T-helper 2 cell treated with Interferon-gamma antibody and Interleukin-4, amounts not matched to agents 5 μg/mL and 100 μg/mL, for 36 hours (primary cell): ENCODE measurements at places on chromosomes 1 and 21.

- no peak for DNase-seq
These were observed 109.9 kb downstream of the CASZ1 start for GRCh38 chr1:10686404-10687040.

DNA sequence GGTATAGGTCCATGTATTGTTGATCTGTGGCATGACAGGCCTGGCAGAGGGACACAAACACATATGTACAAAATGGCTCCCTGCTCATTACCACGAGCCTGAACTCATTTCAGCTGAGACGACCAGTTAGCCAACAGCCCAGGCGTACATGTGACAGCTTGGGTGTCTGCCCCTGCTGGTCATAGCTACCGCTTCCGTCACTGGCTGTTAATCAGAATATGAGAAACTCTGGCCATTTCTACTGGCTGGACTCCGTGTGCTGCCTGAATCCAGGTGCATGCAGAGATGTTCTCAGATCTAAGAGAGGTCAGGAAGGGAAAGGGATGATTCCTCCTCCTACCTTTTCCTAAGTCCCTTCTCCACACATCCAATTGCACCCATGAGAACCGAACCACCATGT, 144.5 kb downstream of the PBX1 start:
- DNase-seq: no peak

DNA sequence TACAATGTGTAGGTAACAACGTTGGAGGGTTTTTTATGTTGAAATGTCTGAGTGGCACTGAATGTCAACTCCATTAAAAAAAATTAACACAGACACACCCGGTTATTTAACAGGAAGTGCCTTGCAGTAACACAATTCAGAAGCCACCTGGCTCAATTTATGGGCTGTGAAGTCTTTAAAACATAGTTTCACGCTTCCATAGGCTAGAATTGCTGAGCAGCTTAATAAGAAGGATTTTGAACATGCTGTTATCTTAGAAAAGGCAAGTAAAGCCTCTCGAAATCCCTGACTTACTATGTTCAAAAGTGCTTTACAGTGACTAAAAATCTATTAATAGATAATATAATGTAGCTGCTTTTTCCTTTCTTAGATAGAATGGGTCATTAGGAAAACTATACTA, 19.7 kb downstream of the SRSF4 start:
- no peak for DNase-seq

- DNase-seq: no peak
These were observed 102.6 kb downstream of the APP start for GRCh38 chr21:26067836-26068594.

GRCh38 chr1:221699577-221699976, 42.3 kb downstream of the DUSP10 start:
- no peak for DNase-seq

- DNase-seq: no peak
These were observed 684.2 kb downstream of the LTN1 start for GRCh38 chr21:28308516-28308915.

- DNase-seq: no peak
These were observed 23.2 kb upstream of the PRDX6 start for GRCh38 chr1:173453982-173454381.

DNA sequence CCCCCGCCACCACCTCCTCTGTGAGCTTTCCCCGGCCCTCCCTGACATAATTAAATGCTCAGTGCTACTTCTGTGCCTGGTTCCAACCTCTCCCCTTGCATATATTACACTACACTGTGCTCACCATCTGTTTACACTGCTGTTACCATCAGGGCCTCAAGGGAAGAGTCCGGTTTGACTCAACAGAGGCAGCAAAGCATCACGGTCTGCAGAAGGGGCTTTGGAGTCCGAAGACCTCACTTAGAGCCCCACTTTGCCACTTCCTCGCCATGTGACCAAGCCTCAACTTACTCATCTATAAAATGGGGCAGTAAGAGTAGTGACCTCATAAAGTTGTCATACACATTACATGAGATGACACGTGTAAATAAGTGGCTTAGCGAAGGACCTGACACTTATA, 27.4 kb downstream of the KCNN3 start:
- DNase-seq: no peak

DNA sequence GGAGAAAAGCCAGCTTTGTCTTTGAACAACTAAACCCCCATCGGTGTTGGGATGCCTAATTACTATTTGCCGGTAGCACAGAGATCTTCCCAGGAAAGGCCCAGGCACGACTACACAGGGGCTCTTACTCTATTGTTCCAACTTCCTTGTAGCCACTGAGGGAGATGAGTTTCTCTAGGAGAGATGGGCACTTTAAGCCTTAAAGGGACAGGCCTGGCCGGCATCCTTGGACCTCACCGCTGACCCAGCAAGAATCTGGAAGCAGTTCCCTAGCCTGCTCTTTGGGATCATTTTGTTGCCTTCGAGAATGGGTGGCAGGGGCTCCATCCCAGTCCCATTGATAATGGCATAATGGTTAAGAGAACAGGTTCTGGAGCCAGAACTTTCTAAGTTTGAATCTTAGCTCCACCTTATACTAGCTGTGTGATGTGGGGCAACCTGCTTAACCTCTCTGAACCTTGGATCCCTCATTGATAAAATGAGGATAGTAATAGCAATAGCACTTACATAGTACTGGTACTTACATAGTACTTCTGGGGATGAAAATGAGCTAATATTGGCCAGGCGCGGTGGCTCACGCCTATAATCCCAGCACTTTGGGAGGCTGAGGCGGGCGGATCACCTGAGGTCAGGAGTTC, 239.1 kb upstream of the TMEM51 start:
- no peak for DNase-seq

DNA sequence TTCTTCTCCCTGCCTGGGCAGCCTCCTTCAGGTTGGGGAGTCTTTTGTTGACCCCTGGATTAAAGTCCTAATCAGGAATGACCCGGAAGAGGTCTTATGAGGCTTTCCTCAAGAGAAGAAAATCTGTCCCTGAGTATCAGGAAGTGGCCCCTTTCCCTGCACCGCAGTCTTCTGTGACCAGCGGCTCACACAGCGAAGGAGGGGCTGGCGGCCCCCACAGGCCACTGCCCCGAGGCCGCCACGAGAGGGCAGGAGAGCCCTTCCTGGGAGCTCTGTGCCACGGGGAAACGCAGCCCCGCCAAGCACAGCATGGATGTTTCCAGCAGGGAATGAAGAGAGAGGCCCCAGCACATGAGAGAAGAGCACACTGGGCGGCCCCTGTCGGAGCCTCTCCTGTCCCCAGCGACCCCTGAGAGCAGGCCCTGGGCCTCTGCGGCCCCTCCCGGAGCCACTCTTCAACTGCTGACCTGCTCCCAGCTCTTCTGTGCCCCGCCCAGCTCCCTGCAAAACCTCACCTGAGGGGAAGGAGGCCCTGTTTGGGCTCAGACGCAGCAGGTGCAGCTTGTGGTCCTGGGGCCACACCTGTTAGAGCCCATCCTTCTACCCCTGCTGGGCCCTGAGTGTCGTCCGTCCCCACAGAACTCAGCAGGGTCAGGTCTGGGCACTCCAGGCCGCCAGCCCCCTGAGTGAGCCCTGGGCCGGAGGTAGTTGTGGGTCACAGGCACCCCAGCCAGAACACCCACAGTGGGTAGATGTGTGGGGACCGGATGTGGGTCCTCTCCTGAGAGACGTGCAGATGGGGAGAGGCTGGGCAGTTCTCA, 4.9 kb upstream of the POFUT2 start:
- peak; percentile 61 for DNase-seq

GRCh38 chr21:45443595-45444181, 38.7 kb downstream of the COL18A1 start:
- no peak for DNase-seq

DNA sequence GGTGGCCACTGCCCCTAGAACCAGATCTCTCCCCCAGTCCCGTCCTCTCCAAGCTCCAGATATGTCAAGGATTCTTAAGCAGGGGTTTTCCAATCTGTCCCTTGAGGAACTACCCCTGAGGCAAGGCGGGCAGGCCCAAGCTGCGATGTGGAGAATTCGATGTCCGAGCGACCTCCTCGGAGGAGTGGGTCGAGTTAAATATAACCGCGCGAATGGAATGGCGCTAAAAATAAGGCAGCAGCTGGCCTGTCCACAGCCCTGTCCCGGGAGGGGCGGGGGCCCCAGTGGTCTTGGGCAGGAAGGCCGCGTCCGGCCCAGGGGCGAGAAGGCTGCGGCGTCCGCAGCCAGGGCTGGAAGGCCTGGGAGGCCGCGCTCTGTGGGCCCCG, 5.8 kb upstream of the FOXD3 start:
- no peak for DNase-seq

- peak; percentile 62 for DNase-seq
These were observed 8.0 kb upstream of the CAMK2N1 start for GRCh38 chr1:20493839-20494608.

DNA sequence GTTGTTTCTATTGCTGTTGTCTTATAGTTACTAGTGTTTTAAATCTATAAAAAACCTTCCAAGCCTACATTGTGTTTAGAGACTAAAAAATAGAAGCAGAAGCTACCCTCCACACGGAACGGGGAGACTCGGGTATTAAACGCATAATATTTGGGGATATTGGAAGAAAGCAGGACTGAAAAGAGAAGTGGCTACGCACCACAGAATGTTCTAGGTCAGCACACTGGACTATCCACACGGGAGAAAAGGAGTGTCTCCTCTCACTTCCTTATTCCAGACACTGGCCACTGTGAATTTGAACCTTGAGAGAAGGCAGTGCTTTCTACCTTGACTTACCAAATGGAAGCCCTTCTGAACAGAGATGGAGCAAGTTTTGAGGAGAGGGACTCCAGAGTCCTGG, 1.0 kb upstream of the OR10J4 start:
- DNase-seq: no peak

DNA sequence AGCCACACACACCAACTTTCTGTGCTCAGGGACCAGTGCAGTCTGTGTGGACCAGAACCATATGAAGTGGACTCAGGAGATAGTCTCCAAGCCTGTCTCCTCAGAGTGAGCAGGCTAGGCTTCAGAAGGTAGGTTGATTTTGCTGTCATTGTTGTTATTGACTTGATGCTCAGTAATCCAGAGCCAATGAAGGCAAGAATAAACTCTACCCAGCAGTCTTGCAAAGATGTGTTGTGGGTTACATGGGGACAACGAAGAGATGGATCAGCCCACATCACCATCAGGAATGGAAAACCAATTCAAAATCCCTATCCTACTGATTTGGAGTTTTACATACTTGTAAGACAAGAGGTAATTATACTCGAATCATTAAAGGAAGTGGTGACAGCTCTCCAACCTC, 37.4 kb downstream of the PHC2 start:
- DNase-seq: no peak

DNA sequence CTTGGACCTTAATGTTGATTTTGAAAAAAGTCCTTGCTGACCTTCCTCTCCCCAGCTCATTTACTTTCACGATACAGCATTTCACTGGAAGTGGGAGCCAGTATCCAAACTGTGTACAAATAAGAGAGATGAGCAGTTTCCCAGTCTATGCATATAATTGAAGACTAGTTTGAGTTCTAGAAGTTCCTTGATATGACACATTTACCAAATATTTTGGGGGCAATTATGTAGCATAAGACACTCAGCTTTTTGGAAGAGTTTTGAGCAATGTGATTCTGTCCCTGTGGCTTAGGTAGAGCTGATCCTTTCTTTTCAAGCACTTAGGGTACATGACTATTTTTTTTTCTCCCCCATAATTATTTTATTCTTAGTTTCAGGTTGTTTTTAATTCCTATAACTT, 26.4 kb downstream of the GIPC2 start:
- DNase-seq: no peak
